ENCODE measurements at places on chromosomes 16 and 17. TPM values are rescaled to one million over a fixed set of nuclear protein-coding genes. Genes with fewer than 3 reads are reported as not detected.

- H3K36me3 ChIP-seq = peaks cover 78% of the 10 kb centered on the region
- H3K27ac ChIP-seq = peak overlapping the region; percentile 91
- H3K4me3 ChIP-seq = no peak overlapping the region
- H3K27me3 ChIP-seq = no peaks in the 10 kb centered on the region
These were observed 6.8 kb downstream of the COTL1 start for GRCh38 chr16:84611041-84611440.

GRCh38 chr17:36092230-36092629 lies 2.3 kb upstream of the CCL3 start:
- peak overlapping the region; percentile 52 for H3K27ac ChIP-seq
- no peaks in the 10 kb centered on the region for H3K36me3 ChIP-seq
- DNase-seq = peak; percentile 71
- H3K4me1 ChIP-seq = peaks cover 38% of the 10 kb centered on the region
- H3K27me3 ChIP-seq = peaks cover 27% of the 10 kb centered on the region

Gene CHST4
- not detected for total RNA-seq

DNA sequence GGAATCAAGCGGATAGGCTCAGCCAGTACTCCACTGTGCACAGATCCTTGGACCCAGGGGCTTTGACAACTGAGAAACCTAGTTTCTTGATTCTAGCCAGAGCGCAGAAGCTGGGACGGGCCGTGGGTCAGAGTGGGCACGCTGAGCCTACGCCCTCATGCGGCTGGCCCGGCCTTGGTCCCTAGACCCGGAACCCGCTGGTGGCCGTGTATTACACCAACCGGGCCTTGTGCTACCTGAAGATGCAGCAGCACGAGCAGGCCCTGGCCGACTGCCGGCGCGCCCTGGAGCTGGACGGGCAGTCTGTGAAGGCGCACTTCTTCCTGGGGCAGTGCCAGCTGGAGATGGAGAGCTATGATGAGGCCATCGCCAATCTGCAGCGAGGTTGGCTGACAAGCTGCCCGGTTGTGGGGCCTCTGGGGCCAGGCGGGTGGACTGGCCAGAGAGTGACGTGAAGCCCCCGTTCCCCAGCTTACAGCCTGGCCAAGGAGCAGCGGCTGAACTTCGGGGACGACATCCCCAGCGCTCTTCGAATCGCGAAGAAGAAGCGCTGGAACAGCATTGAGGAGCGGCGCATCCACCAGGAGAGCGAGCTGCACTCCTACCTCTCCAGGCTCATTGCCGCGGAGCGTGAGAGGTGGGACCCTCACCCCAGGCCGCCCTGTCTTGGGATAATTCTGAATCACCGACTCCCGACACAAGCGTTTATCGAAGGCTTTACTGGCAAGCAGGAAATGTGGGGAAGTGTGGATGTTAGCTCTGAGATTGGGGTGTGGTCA lies 946 bp downstream of the STUB1 start:
- peaks cover 36% of the 10 kb centered on the region for H3K4me1 ChIP-seq
- peaks cover 28% of the 10 kb centered on the region for H3K36me3 ChIP-seq
- peak overlapping the region; percentile 76 for H3K4me3 ChIP-seq

Gene HID1
- total RNA-seq = 1.6 TPM
